ENCODE measurements at places on chromosomes 4 and X. TPM values are rescaled to one million over a fixed set of nuclear protein-coding genes. Genes with fewer than 3 reads are reported as not detected.

NUDT9 gene
- polyA plus RNA-seq = 53.1 TPM

DNA sequence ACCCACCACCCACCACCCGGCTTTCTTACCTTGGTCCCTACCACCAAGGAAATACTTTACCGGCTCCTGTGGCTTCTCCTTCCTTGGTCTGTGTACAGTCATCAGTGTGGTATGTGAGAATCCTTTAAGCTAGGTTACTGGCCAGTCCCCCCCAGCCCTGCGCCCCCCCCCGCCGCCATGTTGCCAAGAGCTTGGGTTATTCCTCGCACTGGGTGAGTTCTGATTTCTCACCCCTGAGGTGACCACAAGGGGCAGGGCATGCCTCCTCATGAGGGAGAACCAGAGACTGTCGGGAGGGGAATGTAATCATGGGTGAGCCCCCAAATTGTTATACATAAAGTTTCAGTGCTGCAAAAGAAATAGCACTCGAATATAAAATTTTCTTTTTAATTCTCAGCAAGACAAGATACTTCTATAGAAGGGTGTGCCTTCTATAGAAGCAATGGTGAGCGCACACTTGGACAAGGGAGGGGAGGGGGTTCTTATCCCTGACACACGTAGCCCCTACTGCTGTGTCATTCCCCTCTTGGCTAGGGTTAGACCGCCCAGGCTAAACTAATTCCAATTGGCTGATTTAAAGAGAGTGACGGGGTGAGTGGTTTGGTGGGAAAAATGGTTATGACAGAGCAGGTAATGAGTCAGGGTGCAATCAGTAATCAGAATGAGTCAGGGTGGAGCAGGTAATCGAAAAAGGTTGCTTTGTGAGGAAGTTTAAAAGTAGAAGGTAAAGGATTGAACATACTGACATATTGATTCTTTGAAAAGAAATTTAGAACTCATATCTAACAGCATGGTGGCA is 133.2 kb downstream of the KDM6A start:
- H3K4me3 ChIP-seq = no peak overlapping the region
- H3K4me1 ChIP-seq = no peaks in the 10 kb centered on the region
- no peak overlapping the region for H3K27ac ChIP-seq
- no peak for DNase-seq

- no peak overlapping the region for H3K27ac ChIP-seq
- H3K4me3 ChIP-seq = no peak overlapping the region
- DNase-seq = no peak
- H3K36me3 ChIP-seq = no peaks in the 10 kb centered on the region
- H3K27me3 ChIP-seq = no peaks in the 10 kb centered on the region
These were observed 46.9 kb upstream of the RHOH start for GRCh38 chr4:40149960-40150385.

DNA sequence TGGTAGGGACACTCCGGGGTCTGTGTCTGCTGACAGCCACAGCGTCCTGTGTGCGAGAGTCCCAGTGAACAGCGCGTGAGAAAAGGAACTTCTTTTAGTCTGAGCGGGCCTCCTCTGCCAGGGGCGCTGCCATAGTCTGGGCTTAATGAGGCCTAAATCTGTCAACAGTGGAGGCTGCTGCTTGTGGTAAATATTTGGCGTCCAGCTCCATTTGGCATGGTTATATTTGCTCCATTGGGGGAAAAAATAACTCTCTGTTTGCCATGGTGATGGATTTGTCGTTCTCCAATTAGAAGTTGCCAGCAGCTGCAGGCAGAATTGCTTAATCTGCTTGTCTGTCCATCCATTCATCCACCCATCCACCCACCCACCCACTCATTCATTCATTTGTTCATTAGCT is 71.4 kb upstream of the PSAPL1 start:
- H3K27me3 ChIP-seq = no peaks in the 10 kb centered on the region
- H3K4me1 ChIP-seq = no peaks in the 10 kb centered on the region
- DNase-seq = no peak
- no peak overlapping the region for H3K4me3 ChIP-seq
- no peak overlapping the region for H3K27ac ChIP-seq

- no peak overlapping the region for H3K27ac ChIP-seq
- H3K4me1 ChIP-seq = no peaks in the 10 kb centered on the region
- no peak for DNase-seq
These were observed 40.0 kb upstream of the PDGFRA start for GRCh38 chr4:54189140-54189539.

GRCh38 chrX:31931225-31931624 is 859.4 kb upstream of the FTHL17 start:
- H3K27me3 ChIP-seq = no peaks in the 10 kb centered on the region
- no peak overlapping the region for H3K4me3 ChIP-seq
- no peaks in the 10 kb centered on the region for H3K36me3 ChIP-seq
- DNase-seq = no peak
- H3K27ac ChIP-seq = no peak overlapping the region
- H3K4me1 ChIP-seq = no peaks in the 10 kb centered on the region

DNA sequence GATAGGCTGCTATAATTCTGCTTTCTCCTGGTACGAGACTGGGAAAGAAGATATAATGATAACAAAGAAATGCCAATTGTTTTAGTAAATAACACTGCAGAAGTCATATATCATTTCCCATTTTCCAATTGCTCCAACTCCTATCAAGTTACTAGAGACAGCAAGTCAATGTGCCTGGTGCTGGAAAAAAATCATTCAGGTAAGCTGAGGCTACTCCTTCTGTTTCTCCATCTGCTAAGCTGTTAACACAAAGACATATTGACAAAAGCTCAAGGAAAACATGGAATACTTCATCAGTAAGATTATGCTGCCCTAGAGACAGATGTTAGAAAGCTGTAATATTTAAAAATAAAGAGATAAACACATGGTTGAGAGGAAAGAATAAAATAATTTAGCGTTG is 10.0 kb downstream of the NAA11 start:
- H3K27ac ChIP-seq = no peak overlapping the region
- H3K27me3 ChIP-seq = no peaks in the 10 kb centered on the region
- no peaks in the 10 kb centered on the region for H3K4me1 ChIP-seq

DNA sequence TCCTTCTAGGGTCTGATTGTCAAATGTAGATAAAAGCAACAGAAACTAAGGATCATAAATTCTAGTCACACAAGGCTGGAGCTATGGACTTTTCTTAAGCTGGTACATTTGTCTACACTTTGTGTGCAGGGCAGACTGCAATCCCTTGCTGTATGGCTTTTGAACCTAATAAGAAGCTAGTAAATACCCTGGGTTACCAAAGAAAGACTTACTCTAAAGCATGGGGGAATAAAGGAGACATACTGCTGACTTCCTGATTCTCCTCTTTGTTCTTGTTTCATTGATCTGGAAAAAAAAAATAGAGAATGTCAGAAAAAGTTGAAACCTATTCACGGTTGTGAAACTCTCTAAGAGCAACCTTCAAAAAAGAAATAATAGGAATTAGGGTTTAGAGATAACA is 216.6 kb upstream of the TLL1 start:
- no peaks in the 10 kb centered on the region for H3K4me1 ChIP-seq
- H3K27me3 ChIP-seq = no peaks in the 10 kb centered on the region
- no peak for DNase-seq
- H3K4me3 ChIP-seq = no peak overlapping the region
- no peaks in the 10 kb centered on the region for H3K36me3 ChIP-seq

- no peak overlapping the region for H3K27ac ChIP-seq
- H3K27me3 ChIP-seq = no peaks in the 10 kb centered on the region
- no peaks in the 10 kb centered on the region for H3K36me3 ChIP-seq
- no peaks in the 10 kb centered on the region for H3K4me1 ChIP-seq
- no peak for DNase-seq
These were observed 154.4 kb upstream of the ETNPPL start for GRCh38 chr4:108917255-108917654.

GRCh38 chr4:18318682-18319388 is 297.3 kb upstream of the LCORL start:
- no peak overlapping the region for H3K4me3 ChIP-seq
- H3K4me1 ChIP-seq = no peaks in the 10 kb centered on the region
- H3K27me3 ChIP-seq = peaks cover 6% of the 10 kb centered on the region
- no peaks in the 10 kb centered on the region for H3K36me3 ChIP-seq
- no peak overlapping the region for H3K27ac ChIP-seq

LIMCH1 gene
- 3.0 TPM for polyA plus RNA-seq

GRCh38 chrX:30713061-30713525 is 59.9 kb downstream of the GK start:
- no peak for DNase-seq
- H3K27me3 ChIP-seq = no peaks in the 10 kb centered on the region
- H3K27ac ChIP-seq = no peak overlapping the region
- H3K4me1 ChIP-seq = no peaks in the 10 kb centered on the region
- no peak overlapping the region for H3K4me3 ChIP-seq

DNA sequence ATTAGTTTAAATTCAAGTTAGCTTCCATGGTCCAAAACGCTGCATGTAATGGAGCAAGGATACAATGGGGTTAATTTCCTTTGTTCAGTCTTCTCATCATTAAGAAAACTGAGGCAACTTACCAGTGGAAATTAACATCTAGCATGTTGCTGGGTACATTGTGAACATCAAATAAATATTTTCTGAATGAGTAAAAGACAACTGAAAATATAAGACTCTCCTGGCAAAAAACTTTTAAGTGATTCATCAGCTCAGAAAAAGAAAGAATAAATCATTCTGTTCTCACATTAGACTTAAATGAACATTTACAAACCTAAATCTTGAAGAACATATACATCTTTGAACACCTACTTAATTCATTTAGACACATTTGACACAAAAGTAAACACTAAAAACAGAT is 138.4 kb upstream of the ETNPPL start:
- no peaks in the 10 kb centered on the region for H3K4me1 ChIP-seq
- no peak for DNase-seq
- no peak overlapping the region for H3K4me3 ChIP-seq
- H3K27ac ChIP-seq = no peak overlapping the region

F8 gene
- 3.6 TPM for polyA plus RNA-seq

- H3K4me1 ChIP-seq = peaks cover 3% of the 10 kb centered on the region
- H3K27me3 ChIP-seq = no peaks in the 10 kb centered on the region
- H3K27ac ChIP-seq = no peak overlapping the region
These were observed 233.9 kb upstream of the GLRA2 start for GRCh38 chrX:14295426-14295825.

PIR gene
- 11.6 TPM for polyA plus RNA-seq

DNA sequence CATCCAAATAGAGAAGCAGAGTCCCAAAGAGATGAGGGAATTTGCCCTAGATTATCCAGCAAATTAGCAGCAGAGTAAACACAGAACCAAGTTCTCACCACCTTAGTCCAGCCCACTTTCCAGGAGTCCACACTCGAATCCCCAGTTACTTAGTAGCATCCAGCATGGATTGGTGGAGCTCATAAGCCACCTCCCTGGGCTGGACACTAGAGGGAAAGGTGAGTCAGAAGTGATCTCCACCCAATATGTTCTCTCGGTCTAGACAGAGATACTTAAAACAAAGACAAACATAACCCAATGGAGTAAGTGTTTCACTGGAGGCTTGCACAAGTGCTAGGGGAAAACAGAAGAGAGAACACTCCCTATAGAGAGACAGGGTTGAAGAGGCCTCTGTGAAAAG is 105.1 kb upstream of the CPEB2 start:
- H3K27ac ChIP-seq = no peak overlapping the region
- no peak overlapping the region for H3K4me3 ChIP-seq
- no peak for DNase-seq

- no peak for DNase-seq
- H3K36me3 ChIP-seq = no peaks in the 10 kb centered on the region
- H3K27ac ChIP-seq = no peak overlapping the region
- no peak overlapping the region for H3K4me3 ChIP-seq
These were observed 150.5 kb downstream of the TBCK start for GRCh38 chr4:106165351-106166010.

DNA sequence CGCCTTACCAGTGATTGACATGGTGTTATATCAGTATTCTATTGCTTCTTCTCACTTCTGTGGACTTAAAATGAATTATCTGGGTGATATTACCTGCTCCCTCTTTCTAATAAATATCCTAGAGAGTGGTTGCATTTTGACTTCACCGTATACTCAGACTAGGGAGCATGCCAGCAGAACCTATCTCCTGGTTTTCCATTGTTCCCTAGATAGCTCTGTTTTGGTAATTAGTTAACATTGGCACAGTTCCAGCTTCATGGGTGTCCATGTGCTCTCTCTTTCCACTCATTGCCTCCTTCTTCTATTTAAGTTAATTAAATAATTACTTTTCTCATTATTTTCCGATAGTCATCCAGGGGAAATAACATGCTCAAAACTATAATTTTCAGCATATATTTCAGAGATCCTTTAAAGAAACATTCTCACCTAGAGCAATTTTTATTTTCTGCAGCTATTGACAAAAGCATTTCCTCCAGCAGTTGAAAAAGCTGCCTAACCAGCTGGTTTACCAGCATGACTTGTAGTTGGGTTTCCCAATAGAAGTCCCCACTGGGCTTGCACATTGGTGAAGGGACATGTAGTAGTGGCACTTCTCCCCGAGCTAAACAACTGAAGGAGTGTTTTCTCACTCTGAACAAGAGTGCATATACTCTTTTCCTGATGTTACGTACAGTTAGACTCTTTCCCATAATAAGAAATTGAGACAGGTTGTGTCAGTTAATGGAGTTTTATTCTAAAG is 27.9 kb upstream of the PAPSS1 start:
- no peak overlapping the region for H3K4me3 ChIP-seq
- no peak overlapping the region for H3K27ac ChIP-seq
- DNase-seq = no peak
- no peaks in the 10 kb centered on the region for H3K27me3 ChIP-seq
- no peaks in the 10 kb centered on the region for H3K36me3 ChIP-seq
- H3K4me1 ChIP-seq = no peaks in the 10 kb centered on the region

- peak overlapping the region; percentile 86 for H3K27ac ChIP-seq
- H3K36me3 ChIP-seq = no peaks in the 10 kb centered on the region
- H3K4me1 ChIP-seq = peaks cover 9% of the 10 kb centered on the region
- H3K27me3 ChIP-seq = no peaks in the 10 kb centered on the region
These were observed 706 bp downstream of the CHIC1 start for GRCh38 chrX:73563738-73564068.

DNA sequence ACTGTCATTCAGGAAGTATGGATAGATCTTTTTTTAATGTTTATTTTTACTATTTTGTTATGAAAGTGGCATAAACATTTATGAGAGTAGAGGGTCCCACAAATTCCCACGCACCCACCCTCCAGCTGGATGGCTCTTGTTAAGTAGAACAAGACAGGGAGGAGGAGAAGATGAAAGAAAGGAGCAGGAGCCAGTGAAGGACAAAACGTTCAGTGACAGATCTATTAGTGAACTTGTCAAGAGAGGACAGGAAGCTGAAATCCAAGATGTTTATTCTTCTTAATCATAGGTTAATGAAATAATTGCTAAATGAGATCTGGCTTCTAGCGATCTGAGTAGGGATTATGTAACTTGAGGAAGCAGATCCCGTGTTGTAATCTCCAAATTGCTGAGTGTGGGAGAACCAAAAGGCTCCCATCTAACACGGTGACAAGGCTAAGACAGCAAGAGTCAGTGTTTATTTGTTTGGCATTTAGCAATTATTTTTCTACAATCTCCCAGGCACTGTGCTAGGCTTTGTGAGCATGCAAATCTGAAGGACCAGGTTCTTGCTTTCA is 162.5 kb downstream of the SHROOM3 start:
- H3K27me3 ChIP-seq = no peaks in the 10 kb centered on the region
- no peaks in the 10 kb centered on the region for H3K4me1 ChIP-seq
- H3K27ac ChIP-seq = no peak overlapping the region
- DNase-seq = no peak
- H3K4me3 ChIP-seq = no peak overlapping the region

MAGEC2 gene
- not detected for polyA plus RNA-seq

- no peaks in the 10 kb centered on the region for H3K27me3 ChIP-seq
- no peaks in the 10 kb centered on the region for H3K36me3 ChIP-seq
- no peak overlapping the region for H3K4me3 ChIP-seq
- H3K27ac ChIP-seq = peak overlapping the region; percentile 63
These were observed 19.5 kb upstream of the CXCR3 start for GRCh38 chrX:71637848-71638247.

GRCh38 chr4:185061610-185062009 is 43.3 kb downstream of the HELT start:
- H3K36me3 ChIP-seq = no peaks in the 10 kb centered on the region
- no peak overlapping the region for H3K4me3 ChIP-seq
- DNase-seq = no peak
- no peak overlapping the region for H3K27ac ChIP-seq

NAA11 gene
- polyA plus RNA-seq = not detected

All from sigmoid colon (tissue), 7 donors.